Kidney epithelial cell (primary cell): ENCODE measurements at places on chromosomes 2 and 18.
A peak's percentile ranks its signal among the peaks of the same experiment; 100 is the strongest.

DNA sequence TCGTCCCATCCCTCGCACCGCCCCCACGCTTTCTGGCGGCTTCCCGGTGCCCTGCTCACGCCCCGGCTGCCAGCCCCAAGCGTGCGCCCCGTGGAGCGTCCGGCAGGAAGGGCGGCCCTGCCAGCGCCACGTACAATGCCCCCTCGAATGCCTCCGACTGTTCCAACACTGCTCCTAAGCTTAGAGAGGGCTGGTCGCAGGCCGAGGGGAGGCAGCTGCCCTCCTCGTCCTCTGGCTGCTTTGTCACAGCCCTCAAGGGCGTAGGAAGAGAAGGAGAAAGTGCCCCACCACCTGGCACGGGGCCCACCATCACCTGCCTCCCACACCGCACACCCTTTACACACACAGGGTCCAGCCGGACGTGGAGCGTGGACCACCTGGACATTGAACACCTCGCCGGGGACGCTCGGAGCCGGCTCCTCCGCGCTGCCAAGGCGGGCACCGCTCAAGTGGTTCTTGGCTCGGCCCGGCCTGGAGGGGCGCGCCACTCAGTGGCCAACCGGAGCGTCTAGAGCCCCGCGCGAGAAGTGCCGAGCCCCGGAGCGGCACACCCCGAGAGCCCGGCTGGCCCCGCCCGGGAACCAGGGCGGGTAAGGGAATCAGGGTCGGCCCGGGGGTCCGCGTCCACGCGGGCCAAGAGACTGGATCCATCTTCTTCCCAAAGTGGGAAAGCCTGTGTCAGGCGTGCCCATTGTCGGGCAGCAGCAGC lies 830 bp downstream of the DNER start:
- DNase-seq = no peak

DNA sequence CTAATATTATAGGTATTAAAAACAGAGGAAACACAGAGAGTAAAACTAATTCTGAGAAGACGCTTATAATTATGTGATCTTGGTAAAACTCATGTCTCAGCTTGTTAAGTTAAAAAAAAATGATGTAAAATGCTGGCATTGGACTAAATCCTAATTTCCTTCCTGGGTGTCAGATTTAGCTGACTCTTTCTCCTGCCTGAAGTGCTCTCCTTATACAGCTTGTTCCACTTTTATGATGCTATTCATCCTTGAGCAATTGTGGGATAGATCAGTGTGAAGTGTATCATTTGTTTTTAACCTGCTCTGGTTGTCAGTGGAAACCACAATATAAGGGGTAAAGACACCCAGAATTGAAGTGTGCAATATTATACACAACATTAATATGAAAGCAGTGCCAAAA lies 84.9 kb downstream of the EFEMP1 start:
- no peak for DNase-seq

DNA sequence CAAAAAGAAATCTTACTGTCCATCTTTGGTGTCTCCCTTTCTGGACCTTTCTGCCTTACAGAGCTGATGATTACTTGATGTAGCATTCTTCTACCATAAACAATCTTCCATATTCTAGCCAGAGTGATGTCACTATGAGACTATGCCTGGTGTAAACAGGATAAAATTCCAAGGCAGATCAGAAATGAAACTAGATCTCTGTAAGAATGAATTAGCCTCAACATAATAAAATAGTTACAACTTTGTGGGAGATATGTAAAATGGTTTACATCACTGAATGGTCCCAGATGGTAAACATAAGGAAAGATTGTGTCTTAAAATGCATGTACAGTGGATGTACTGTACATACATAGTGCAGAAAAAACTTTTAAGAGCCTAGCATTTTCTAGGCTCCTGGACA lies 112.3 kb upstream of the ZNF521 start:
- no peak for DNase-seq

- DNase-seq = no peak
Observed at GRCh38 chr2:240620859-240621258, 4.4 kb upstream of the GPR35 start.

DNA sequence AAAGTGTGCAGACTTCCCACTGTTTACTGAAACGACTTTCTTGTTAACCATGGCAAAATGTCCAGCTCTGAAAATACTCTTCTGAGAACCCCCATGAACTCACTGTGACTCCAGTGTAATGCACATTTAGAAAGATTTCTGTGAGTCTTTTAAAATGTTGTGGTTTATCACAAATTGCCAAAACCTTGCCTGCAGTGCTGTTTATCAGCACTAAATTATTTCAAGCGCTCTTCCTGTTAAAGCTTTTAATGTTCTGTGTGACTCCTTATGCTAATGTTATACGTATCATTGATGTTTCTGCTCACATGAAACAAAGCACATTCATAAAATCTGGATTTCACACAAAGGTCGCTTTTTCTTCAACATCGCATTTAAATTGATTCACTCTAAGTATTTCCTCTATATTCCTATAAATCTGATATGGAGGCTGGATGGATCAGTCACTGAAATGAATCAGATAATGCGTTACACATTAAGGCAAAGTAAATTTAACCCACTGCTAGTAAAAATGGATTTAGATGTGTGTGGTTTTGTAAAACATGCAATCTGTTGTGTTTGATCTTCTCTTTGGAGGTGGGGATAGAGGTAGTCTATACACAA lies 521.2 kb downstream of the NYAP2 start:
- DNase-seq = no peak

GRCh38 chr2:71226096-71226964 lies 573 bp downstream of the PAIP2B start:
- no peak for DNase-seq

GRCh38 chr2:144290276-144290675 lies 229.6 kb downstream of the ZEB2 start:
- DNase-seq = no peak

DNA sequence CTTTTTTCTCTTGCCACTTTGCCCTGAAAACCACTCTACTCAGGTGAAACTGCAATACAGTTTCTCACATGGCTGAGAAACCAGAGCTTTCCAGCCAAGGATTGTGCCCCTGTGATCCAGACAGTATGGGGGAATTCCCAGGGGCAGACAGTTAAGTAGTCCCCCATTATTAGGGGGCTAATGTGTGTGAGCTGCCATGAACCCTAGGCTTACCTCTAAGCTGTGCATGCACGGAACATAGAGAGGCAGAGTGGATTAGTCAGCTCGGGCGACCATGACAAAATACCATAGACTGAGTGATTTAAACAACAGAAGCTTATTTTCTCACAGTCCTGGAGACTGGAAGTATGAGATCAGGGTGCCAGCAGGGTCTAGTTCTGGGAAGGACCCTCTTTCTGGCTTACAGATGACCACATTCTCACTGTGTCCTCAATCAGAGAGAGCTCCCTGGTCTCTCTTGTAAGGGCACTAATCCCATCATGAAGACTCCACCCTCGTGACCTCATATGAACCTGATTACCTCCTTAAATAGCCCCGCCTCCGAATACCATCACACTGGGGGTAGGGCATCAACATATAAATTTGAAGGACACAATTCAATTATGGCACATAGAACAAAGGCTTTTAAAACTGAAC lies 215.1 kb downstream of the EIPR1 start:
- no peak for DNase-seq

- no peak for DNase-seq
Observed at GRCh38 chr2:154706660-154707059, 8.2 kb downstream of the KCNJ3 start.

GRCh38 chr2:190592831-190593230 lies 56.1 kb upstream of the NAB1 start:
- no peak for DNase-seq

DNA sequence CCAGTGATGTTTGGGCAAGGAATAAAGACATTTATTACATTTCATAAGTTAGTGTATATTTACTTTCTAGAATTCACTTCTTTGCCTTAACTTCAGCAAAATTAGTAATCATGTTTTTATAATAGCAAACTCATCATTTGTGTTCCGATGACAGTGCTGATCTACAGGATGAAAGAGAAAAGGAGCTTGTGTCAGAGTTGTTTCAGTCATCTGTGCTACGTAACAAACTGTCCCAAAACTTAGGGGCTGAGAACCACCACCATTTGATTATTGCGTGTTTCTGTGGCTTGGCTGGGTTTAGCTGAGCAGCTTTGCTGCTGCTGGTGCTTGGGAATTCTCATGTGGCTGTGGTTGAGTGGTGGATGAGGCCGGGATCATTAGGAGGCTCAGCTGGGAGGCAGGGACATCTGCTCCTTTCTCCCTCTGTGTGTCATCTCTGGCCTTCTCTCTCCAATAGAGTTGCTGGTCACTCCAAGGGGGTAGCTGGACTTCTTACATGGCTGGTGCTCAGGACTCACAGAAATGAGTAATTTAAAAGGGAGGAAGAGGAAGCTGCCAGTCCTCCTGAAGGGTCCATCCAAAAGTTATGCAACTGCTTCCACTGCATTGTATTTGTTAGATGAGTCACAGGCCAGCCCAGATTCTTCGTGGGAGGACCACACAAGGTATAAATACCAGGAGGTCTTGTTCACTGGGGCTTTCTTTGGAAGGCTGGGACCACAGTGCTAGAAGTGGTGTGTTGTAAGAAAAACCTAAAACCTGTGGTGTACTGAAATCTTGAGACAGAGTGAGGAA lies 43.4 kb upstream of the HAAO start:
- peak; percentile 96 for DNase-seq

- DNase-seq = no peak
Observed at GRCh38 chr2:228657807-228658402, 476.4 kb upstream of the SPHKAP start.

DNA sequence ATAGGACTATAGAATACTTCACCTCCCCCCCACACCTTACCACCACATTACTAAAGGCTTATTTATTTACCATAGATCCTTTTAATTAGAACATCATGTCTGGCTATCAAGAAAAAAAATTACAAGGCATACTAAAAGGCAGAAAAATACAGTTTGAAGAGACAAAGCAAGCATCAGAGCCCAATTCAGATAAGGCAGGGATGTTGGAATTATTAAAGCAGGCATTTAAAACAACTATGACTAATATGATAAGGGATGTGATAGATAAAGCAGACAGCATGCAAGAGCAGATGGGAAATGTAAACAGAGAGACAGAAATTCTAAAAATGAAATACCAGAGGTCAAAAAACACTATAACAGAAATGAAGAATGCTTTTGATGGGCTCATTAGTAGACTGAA lies 55.4 kb upstream of the SMIM21 start:
- DNase-seq = no peak

- no peak for DNase-seq
Observed at GRCh38 chr2:24638568-24638967, 147.5 kb downstream of the NCOA1 start.

GRCh38 chr18:10067670-10068659 lies 154.1 kb downstream of the VAPA start:
- no peak for DNase-seq

GRCh38 chr2:33366473-33366872 lies 110.0 kb upstream of the RASGRP3 start:
- peak; percentile 26 for DNase-seq

GRCh38 chr2:144411473-144411872 lies 108.4 kb downstream of the ZEB2 start:
- no peak for DNase-seq

GRCh38 chr2:9751831-9752230 lies 91.4 kb upstream of the TAF1B start:
- DNase-seq = no peak
